ENCODE measurements at places on chromosomes 11 and 22.

GRCh38 chr11:4203603-4204360 lies 109.2 kb downstream of the RRM1 start:
- no peak for DNase-seq

- DNase-seq = no peak
Measured at GRCh38 chr22:47397673-47398072, 635.2 kb downstream of the TBC1D22A start.

DNA sequence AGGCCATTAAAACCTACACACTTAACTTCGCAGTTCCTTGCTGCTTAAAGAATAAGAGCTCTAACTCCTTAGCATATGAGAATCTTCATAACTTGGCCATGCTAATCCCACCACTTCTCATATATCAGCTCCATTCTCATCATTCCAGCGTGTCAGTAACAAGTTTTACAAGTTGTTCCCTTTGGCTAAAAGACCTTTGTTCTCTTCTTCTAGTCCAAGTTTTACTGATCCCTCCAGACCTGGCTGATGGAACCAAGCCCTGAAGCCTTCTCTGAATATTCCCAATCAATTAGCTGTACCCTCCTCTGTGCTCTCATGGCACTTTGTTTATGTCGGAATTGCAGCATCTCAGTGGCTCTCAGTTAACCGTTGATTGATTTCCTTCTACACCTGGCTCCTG lies 35.8 kb downstream of the GAB2 start:
- DNase-seq = no peak

- DNase-seq = no peak
Measured at GRCh38 chr22:33083212-33083611, 25.0 kb upstream of the SYN3 start.

- DNase-seq = no peak
Measured at GRCh38 chr11:86508604-86509587, 134.2 kb downstream of the CCDC81 start.

DNA sequence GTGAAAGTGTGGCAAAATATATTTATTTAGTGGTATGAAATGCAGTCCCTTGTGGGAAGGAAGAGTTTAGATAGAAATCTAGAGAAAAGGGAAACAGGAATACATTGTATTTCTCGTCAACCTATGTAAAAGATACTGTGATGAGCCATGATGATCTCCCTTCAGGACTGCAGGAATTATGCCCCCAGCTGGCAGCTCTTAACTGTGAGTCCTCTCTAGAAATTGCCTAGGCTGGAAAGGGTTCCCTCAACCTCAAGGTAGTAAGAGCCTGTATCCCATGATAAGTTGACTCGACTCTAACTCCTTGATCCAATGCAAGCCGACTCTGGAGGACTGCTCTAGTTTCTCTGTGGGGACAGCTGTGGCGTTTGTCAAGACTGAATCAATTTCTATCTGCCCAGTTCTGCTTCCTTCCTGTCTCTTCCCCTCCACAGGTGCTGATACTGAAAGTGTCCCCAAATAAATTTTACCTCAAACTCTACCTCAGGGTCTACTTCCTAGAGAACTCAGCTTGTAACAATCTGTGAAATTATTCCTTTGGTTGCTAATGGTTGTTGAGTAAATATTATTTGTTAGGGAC lies 897.3 kb downstream of the METTL15 start:
- no peak for DNase-seq

DNA sequence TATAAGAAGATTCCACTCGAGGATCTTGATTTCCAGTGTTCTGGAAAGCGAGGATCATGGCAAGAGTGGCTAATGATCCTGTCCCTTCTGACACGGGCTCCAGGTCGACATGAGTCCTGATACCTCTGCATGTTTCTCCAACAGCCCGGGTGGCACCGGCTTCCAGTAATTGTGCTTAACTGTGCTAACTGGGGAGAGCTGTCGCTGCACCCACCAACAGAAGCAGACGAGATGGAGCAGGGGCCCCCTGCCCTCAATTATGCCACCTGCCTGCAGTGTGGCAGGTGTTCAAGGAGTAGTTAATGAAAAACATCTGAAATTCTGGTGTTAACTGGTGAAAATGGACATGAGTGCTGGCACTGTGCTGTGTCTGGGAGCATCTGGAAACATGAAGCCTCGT lies 6.2 kb downstream of the MRPL21 start:
- no peak for DNase-seq

DNA sequence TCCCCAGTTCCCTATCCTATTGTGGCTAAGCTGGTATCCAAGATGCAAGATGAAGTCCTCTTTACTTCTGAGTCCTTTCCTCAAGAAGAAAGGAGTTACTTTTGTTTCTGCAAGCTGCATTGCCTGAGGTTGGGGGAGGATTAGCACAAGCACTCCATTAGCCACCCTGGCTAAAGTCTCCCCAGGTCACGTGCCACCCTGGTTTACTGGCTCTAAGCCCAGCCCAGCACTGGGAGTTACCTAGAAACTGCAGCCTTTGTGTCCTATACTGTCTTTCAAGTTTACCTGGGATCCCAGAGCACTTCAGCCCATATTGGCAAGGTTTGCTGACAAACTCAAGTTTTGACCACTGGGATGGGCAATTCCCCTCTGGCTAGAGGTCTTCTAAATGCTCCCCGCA lies 78.4 kb upstream of the DBX1 start:
- DNase-seq = no peak

GRCh38 chr11:92129811-92130210 lies 94.8 kb upstream of the FAT3 start:
- no peak for DNase-seq

GRCh38 chr22:43465291-43466015 lies 53.6 kb downstream of the MPPED1 start:
- DNase-seq = no peak

GRCh38 chr11:87300640-87301380 lies 263.1 kb downstream of the TMEM135 start:
- no peak for DNase-seq

DNA sequence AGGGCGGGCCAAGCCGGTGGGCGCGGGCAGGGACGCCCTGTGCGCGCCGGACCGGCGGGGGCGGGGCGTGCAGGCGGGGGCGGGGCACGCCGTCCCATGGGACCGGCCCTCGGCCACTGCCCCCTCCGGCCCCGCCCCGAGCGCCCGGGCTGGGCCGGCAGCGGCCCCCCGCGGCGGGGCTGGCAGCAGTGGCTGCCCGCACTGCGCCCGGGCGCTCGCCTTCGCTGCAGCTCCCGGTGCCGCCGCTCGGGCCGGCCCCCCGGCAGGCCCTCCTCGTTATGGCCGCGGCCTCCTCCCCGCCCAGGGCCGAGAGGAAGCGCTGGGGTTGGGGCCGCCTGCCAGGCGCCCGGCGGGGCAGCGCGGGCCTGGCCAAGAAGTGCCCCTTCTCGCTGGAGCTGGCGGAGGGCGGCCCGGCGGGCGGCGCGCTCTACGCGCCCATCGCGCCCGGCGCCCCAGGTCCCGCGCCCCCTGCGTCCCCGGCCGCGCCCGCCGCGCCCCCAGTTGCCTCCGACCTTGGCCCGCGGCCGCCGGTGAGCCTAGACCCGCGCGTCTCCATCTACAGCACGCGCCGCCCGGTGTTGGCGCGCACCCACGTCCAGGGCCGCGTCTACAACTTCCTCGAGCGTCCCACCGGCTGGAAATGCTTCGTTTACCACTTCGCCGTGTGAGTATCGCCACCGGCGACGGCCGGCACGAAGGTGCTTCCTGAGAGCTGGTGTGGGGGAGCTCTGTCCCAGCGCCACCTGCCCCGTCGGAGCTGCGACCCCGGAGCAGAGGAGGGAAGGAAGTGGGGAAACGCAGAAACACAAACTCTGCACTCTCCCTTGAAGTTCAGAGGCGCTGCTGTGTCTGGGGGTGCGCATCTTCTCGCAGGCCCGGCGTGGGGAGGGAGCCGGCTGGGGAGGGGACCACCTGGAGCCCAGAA lies at the start of gene KCNQ1:
TSS of gene KCNQ1 (plus strand) at position 188 of the 925 bp plus-strand sequence. CDS start at position 279, 91 bp downstream.
- DNase-seq = peak; percentile 83

DNA sequence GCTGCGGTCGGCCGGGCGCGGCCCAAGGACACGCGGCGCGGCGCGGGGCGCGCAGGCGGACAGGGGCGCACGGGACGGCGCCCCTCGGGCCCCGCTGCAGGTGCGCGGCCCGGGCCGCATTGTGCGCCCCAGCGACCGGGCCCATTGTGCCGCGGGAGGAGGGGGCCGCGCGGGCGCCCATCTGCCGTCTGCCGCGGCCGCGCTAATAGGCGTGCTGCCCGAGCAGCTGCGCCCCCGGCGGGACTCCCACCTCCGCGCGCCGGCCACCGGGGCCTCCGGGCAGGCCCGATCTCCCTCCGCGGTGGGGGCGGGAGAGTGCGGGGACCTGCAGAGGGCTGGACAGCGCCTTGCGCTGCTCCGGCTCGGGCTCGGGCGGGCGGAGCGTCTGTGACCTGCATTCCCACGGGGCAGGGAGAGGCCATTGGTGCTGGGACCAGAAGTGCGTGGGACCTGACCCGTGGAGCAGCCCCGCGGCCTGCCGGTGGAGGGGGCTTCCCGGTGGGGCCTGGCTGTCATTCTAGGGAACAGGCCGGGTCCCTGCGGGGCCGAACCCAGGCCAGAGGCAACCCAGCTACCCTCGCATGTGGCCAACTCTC lies 933 bp downstream of the BRSK2 start:
- DNase-seq = peak; percentile 33

DNA sequence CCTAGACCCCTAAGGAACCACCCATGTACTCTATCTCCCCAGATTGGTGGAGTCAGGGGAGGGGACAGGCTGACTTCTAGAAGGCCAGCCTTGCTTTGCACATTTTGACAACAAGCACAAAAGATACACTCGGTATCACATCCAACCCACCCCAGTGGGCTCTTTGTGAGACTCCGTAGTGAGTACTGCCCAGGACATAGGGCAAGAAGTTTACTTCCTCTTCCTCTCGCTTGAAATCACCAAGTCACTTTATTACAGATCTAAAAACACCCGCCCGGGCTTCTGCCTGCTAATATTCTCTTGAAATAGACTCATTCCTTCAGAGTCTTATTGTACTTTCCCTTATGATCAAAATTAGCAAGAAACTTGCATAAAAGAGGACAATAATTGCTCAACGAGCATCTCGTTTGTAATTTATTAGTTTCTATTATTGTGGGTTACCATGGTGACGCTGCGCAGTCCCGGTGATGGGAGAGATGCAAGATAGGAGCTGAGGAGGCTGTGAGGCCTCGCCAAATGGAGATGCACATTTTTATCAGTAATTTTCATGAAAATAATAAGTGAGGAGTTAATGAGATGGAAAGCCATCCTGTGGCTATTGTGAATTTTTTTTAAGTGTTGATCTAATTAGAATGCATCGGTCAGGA lies 96.9 kb downstream of the FEZ1 start:
- no peak for DNase-seq

DNA sequence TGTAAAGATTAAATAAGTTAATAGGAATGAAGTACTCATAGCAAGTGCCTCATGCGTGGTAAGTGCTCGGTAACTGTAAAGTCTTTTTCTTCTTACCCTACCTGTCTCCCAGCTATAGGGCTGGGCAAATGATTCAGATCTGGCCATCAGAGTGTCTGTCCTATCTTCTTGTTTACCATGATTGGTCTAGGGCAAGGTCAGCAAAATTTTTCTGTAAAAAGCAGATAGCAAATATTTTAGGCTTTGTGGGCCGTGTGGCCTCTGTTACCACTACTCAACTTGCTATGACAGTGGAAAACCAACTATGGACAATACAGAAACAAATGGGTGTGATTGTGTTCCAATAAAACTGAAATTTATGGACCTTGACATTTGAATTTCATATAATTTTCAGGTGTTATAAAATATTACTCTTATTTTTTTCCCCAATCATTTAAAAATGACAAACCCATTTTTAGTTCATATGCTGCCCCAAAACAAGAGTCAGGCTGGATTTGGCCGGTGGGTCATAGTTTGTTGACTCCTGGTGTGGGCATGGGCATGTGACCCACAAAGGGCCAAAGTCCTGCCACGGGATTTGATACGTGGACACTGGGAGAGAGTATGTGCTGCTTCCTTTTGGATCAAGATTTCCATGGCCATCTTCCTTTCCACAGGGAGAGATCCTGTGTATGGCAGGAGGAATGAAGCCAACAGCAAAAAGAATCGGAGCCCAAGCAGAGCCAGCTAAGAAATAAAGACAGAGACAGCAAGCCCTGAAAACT lies 26.8 kb upstream of the FZD4 start:
- no peak for DNase-seq

DNA sequence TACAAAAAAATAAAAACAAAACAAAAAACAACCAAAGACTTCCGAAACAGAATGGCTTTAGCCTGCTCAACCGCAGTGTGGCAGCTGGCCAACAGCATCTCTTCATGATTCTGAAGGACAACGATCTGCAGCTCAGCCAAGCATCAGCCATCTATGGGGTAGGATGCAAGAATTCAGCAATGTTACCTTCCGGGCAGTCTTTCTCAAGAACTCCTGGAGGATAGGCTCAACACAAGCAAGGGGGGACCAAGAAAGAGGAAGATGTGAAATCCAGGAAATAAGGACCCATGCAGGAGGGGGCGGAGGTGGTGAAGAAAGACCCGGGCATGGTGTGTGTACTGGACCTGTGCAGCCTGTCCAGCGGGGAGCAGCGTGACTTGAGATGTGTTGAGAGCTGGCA lies 3.5 kb upstream of the TSPO start:
- DNase-seq = no peak

GRCh38 chr11:41720761-41721160 lies 261.3 kb upstream of the LRRC4C start:
- no peak for DNase-seq

DNA sequence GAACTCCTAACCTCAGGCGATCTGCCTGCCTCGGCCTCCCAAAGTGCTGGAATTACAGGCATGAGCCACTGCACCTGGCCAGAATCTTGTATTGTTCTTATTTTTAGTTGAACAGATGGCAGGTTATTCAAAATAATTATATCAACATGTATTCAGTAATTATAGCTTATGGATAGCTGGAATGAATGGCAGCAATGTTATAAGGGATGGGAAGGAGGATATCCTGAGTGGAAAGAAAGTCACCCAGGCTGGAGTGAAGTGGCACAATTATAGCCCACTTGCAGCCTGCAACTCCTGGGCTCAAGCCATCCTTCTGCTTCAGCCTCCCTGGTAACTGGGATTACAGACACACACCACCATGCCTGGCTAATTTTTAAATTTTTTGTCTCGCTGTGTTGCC lies 88.1 kb downstream of the MED15 start:
- DNase-seq = no peak

GRCh38 chr11:69648679-69649575 lies 8.0 kb downstream of the CCND1 start:
- DNase-seq = no peak

DNA sequence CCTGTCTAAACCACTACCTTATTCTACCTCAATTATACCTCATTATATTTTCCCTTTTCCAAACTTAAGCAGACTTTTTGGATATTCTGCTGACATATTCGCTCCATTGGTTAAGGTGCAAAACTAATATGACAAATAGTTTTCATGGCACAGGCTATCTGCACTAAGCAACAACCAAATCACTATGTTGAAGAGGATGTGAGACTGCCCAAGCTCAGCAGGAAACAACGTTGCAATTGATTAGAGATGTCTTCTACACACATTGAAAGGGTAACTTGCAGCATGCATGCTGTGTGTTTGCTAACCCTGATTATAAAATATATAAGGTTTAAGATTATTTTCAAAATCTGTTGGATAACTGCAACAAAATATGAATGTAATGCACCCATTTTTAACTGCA lies 61.6 kb downstream of the STK33 start:
- DNase-seq = no peak

- DNase-seq = no peak
Measured at GRCh38 chr11:7512525-7513233, 1.1 kb upstream of the PPFIBP2 start.
